ENCODE measurements at places on chromosomes 13 and 19.

- DNase-seq: no peak
Observed at GRCh38 chr19:28609091-28609755, 603.7 kb downstream of the UQCRFS1 start.

DNA sequence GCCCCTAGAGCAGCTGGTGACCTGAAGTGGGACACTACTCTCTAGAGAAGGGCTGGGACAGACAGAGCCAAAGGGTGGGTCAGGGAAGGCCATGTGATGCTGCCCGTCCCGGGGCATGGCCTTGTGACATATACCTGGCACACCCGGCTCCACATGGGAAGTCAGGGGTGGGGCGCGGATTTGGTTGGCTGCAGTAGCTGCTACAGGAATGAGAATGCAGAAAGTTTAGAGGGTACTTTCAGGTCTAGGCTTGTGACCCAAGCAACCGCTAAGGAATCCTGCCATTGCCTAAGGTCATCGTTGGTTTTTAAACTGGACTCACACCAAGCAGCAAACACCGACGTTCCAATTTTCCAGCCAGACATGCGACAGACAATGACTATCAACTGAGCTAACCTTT is 25.9 kb downstream of the RCBTB2 start:
- DNase-seq: no peak

GRCh38 chr19:55598719-55599467 is 424 bp downstream of the FIZ1 start:
- peak; percentile 78 for DNase-seq

DNA sequence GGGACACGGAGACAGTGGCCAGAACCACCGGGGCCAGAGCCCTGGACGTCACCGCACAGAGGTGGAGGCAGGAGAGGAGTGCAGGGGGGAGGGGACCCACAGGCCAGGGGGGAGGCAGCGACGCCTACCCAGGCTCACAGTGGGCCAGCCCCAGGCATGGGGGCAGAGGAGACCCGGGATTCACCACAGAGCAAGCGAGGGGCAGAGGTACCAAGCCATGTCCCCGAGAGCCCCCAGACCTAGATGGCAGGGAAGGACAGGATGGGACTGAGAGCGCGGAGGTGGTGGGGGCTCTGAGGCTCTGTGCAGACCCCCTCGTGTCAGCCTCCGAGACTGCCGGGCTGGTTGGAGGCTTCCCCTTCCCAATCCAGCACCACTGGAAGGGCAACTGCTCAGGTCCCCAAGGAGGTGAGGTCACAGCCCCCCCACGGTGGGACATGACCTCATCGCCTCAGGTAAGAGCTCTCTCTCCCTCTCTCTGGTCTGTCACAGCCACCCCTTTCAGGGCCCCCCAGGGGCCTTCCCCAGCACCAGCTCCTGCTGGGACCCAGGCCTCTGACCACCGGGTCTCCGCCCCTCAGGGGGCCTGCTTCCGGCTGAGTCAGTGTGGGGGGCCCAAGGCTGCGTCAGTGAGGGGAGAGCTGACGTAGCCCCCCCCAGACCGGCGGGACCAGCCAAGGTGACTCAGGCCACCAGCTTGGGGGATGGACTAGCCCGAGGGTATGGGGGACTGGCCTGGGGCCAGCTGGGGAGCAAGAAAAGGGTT is 2.2 kb upstream of the IL11 start:
- DNase-seq: no peak

DNA sequence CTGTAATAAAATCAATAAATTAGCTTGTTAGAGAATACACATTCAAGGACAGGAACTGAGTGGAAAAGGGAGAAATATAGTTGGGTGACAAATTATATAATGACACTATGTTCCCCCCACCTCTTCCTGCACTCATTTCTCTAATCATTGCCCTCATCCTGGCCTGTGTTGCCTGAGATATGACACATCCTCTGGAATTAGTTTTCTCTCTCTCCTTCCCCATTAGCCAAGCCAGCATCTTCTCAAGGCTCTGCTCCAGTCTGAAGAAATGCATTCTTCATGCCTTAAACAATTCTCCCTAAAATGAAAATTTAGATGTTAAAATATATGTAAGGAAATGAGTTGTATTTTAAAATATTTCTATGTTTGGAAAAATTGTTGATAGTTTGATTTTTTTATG is 280.3 kb downstream of the POU4F1 start:
- DNase-seq: no peak
